ENCODE measurements at places on chromosomes 5 and 9.
A peak's percentile ranks its signal among the peaks of the same experiment; 100 is the strongest.

DNA sequence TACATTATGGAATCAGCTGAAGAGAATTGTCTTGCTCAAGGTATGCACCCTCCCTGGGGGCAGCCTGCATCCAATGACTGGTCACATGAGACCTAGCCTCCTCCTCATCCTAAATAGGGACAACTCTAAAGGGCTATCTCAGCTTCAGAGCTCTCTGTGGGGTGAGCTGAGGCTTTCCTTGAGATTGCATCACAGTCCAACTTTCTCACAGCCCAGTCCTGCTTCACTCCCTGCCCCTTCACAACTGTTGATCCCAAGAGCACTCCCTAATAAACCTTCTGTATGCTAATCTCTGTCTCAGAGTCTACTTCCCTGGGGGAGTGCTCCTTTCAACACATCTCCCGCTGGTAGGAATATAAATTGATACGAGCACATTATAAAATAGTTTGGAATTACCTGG, 44.1 kb upstream of the ERBIN start:
- DNase-seq = no peak

- peak; percentile 57 for DNase-seq
Observed at GRCh38 chr9:112380102-112380824, at the start of gene HSDL2. Gene HSDL2, plus strand, starts transcription at chr9:112380108. Its CDS starts 56 bp downstream, at chr9:112380164.

GRCh38 chr9:132769906-132770769, 99.9 kb downstream of the GTF3C4 start:
- DNase-seq = peak; percentile 63

DNA sequence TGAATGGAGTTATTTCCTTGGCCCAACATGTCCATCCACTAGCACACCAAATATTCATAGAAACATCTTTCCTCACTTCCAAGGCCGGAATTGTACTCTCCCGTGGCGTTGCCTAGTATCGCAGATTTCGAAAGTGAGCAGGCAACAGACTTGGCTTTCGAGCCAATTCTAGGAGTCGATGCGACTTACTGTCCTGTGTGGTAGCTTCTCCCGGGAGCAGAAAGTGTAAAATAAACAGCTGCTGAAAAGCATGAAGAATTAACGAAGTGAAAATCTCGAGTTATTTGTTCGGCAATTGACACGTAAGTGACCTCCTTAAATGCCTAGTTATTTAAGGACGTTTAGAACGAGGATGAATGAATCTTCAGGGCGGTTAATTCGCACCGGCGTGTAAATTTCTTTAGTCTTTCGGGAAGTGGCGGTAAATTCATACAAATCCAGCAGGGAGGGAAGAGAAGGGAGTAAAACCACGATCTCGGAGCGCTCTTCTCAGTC, 449 bp upstream of the PCSK5 start:
- DNase-seq = no peak

DNA sequence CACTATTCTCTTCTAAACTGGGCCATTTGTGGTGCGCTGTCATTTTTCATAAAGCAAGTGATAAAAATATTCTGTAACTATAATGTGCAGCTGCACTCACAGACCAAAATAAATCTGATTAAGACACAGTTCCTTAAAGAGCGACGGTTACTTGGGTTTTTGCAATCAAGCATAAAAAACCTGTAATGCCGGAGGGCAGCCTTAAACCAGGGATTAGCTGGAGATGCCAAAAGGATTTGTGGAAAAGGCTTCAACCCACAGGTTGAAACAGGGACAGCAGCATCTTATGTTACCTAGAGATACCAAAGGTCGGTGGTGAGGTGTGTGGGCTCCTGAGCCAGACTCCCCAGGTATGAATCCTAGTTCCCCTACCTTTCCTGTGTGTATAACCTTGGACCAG, 49.3 kb downstream of the CTNND2 start:
- DNase-seq = no peak
